Hair follicle dermal papilla cell (primary cell): ENCODE measurements at places on chromosomes 13 and 19. TPM values are rescaled to one million over a fixed set of nuclear protein-coding genes. Genes with fewer than 3 reads are reported as not detected.

Gene VPS36
- total RNA-seq = 36.7 and 38.9 TPM in 2 replicates

Gene LILRA1
- not detected in 2 replicates for total RNA-seq

Gene UBE2L5
- total RNA-seq = 0.85 TPM in 1 of 2 replicates, not detected in the other

Gene THSD8
- total RNA-seq = not detected in 2 replicates
